ENCODE measurements at places on chromosomes 6 and 20.

DNA sequence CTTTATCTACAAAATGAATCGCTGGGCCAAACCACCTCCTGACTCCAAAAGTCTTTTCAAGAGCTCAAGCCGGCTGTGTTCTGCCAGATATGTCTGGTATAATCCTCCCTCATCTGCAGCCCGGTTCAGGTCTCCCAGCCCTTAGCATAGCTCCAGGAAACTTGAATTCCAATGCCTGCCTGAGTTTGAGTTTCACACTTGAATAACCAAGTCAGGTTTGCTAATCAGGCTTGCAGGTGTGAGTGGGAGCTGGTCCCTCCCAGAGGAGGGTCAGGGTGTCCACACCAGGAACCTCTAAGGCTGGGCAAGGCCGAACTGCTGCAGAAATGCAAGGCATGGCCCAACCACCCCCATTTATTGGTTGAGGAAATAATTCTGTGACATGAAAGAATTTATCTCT lies 96.6 kb downstream of the TMEM242 start:
- no peak for DNase-seq

DNA sequence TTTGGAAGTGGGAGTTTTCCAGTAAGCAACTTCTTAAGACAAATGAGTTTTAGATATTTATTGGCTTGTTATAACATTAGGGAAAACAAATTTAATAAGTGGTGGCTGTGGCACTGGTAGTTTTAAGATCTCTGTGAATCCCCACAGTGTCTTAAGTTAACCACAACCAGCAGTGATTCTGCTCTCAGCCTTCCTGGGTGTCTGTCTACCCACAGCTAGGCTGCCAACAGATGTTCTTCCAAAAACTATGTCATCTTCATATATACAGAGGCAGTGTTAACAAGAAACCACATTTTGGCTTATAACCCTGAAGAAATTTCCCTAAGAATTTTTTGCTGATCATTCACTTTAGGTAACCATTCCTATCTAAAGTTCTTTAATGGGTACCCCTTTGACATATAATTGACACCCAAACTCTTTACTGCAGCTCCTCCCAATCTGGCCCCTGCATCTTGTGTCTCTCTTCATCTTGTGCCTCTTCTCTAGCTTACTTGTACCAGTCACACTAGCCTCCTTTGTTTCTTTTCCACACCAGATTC lies 52.7 kb downstream of the TOP1 start:
- no peak for DNase-seq

DNA sequence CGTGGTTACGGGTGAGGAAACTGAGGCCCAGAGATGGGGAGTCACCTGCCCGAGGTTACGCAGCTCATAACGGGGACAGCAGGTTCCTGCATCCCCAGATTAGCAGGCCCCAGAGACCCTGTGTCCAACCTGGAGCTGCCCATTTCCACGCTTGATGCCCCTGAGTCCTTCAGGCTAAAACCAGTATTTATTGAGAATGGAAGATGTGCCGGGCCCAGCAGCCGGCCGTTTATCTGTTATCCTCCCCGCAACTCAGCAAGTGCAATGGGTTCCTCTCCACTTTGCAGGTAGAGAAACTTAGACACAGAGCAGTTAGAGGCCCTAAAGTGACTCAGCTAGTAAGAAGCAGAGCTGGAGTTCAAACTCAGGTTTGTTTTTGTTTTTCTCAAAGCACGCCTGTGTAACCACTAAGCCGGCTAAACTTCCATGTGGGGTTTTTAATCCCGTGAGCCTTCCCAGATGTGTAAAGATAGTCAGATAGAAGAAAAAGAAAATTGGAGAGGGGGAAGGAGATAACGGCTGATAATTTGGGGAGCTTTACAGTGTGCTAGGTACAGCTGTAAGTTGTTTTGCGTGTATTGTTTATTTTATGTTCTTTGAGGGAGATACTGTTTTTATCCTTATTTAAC lies 775 bp downstream of the PFDN4 start:
- DNase-seq: peak; percentile 30

DNA sequence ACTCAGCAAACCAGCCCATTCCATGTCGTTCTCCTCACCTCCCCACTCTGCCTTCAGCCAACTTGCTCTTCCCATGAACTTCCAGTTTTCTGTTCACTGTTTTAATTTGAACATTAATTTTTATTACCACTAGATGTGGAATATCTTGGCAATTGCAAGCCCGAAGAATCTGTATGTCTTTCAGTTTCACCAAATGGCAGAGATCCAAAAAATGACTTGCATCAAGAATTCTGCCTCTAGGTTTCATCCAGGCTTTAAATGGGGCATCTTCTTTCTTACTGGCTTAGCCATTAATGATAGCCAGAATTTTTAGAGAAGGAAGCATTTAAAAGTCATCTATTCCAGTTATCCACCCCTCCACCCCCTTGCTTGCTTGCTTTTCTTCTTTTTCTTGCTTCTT lies 39.0 kb downstream of the CAP2 start:
- no peak for DNase-seq

- DNase-seq: no peak
Measured at GRCh38 chr20:43976547-43976946, 61.9 kb downstream of the TOX2 start.

- DNase-seq: no peak
Measured at GRCh38 chr6:122143813-122144601, 255.4 kb upstream of the HSF2 start.

- no peak for DNase-seq
Measured at GRCh38 chr20:37469531-37469930, 51.5 kb upstream of the NNAT start.

GRCh38 chr6:11615214-11615602 lies 77.7 kb downstream of the TMEM170B start:
- no peak for DNase-seq

DNA sequence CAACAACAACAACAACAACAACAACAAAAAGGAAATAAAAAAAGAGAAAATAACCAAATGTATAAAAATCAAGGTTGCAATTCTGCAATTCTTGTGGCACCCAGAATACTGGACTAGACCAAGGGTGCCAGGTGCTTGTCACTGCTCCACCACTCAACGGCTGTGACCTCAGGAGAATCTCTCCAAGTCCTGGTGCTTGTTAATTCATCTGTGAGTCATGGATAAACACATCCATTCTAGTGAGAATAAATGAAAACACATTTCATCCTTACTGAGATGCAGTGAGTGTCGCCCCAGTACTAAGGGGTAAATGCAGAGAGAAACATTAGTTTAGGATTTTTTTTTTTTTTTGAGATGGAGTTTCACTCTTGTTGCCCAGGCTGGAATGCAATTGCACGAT lies 32.0 kb downstream of the HLA-C start:
- no peak for DNase-seq

All from RCC 7860 (cell line).